ENCODE measurements at places on chromosomes 2 and 18.

DNA sequence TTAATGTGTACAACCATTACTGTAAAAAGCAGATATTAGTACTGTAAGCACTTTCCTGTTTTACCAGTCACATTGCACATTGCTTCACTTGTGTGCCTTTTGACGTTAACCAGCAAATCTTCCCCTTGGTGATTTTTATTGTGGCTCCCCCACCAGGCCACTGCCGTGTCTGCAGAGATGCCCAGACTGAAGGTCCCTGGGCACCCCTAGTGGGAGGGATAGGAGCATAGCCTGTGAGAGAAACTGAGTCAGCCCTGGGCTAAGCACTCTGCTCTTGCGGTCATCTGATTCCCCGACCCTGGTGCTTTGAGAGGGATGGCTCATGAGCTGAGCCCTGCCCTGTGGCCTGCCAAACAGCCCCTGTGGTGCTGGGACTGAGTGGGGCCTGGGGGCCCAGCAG lies 73.4 kb downstream of the INPP4A start:
- H3K4me3 ChIP-seq = no peak overlapping the region
- no peaks in the 10 kb centered on the region for H3K4me1 ChIP-seq

DNA sequence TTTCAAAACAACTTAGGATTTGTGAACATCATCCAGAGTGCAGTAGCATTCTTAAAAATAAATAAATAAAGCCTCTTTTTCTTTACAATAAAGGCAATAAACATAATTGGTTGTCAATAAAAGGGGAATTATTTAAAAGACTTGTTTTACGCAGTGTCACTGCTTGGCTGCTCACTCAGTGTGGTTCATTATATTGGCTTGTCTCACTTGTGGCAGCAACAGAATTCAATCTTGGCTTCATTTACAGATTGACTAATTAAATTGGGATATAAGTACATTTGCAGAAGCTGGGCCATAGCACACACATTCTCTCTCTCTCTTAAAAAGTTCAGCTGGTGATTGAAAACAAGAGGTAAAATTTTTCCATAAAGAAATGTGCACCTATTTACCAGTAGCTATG lies 1027.6 kb downstream of the LRP1B start:
- H3K36me3 ChIP-seq = no peaks in the 10 kb centered on the region
- H3K27ac ChIP-seq = no peak overlapping the region
- no peaks in the 10 kb centered on the region for H3K27me3 ChIP-seq
- H3K4me3 ChIP-seq = no peak overlapping the region
- no peak for DNase-seq

DNA sequence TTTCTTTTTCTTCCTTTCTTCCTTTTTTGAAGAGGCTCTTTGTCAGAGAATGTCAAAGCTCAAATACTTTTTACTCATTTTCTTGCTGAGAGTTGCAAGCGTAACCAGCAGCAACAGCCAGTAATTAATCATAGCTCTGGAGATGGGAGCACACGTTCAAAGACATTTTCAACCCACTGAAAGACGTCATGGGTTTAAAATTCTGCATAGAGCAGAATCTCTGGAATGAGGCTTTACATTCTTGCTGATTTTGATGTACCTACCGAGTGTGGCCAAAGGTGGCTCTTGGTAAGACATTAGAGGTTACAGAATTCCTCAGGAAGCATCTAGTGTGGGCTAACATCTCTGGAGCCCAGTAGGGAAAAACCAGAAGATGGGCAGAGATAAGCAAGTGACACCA lies 292.5 kb downstream of the MTX2 start:
- H3K4me1 ChIP-seq = no peaks in the 10 kb centered on the region
- no peak overlapping the region for H3K4me3 ChIP-seq
- no peaks in the 10 kb centered on the region for H3K36me3 ChIP-seq
- no peak overlapping the region for H3K27ac ChIP-seq
- H3K27me3 ChIP-seq = peaks cover 4% of the 10 kb centered on the region

GRCh38 chr2:225458431-225459117 lies 59.1 kb downstream of the NYAP2 start:
- no peak for DNase-seq
- no peaks in the 10 kb centered on the region for H3K36me3 ChIP-seq
- H3K27ac ChIP-seq = no peak overlapping the region
- no peak overlapping the region for H3K4me3 ChIP-seq
- H3K27me3 ChIP-seq = no peaks in the 10 kb centered on the region
- H3K4me1 ChIP-seq = no peaks in the 10 kb centered on the region

GRCh38 chr2:223688094-223688835 lies 86.1 kb upstream of the SCG2 start:
- H3K4me3 ChIP-seq = no peak overlapping the region
- no peaks in the 10 kb centered on the region for H3K4me1 ChIP-seq
- DNase-seq = no peak
- no peak overlapping the region for H3K27ac ChIP-seq
